NCI-H1105 treated with DMSO at 0.1 percent for 48 hours (cell line): ENCODE measurements at places on chromosomes 4 and X.

DNA sequence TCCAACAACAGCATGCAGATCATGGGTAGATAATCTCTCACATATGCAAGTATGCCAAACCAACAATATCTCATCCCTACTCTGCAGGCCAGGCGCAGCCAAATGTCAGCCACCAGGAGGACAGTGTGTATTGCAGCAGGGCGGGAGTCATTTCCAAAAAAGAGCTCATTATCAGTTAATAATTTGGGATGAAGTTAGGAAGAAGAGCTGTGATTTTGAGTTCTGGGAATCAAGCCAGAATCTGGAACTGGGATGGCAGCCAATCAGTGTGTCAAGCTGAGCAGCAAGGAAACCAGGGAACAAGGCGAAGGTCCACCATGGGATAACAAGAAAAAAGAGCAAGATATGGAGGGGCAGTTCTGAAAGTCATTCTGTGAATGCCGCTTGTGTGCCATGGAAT is 88.2 kb upstream of the CAMK2D start:
- DNase-seq, result no peak

DNA sequence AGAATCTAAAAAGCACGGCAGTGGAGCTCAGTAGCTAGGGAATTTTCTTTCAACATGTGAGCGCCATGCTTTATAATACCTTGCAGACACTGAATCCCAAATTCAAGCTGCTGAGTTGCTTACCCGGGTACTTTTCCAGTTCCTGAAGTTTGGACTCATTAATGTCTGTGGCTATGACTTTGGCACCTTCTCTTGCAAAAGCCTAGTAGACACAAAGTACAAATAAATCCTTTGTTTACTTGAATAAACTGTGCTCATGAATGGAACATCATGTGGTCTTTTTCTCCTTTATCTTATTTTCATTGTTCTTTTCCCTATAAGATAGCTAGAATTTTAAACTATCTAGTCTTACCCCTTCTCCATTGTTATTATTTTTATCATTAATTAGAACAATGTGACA is 4.6 kb downstream of the BDH2 start:
- no peak for DNase-seq

- DNase-seq, result no peak
These were observed 74.0 kb upstream of the GC start for GRCh38 chr4:71857713-71858451.

GRCh38 chr4:103306870-103307375 is 108.8 kb upstream of the CENPE start:
- no peak for DNase-seq

- no peak for DNase-seq
These were observed 27.0 kb upstream of the MSANTD1 start for GRCh38 chr4:3221996-3222395.

DNA sequence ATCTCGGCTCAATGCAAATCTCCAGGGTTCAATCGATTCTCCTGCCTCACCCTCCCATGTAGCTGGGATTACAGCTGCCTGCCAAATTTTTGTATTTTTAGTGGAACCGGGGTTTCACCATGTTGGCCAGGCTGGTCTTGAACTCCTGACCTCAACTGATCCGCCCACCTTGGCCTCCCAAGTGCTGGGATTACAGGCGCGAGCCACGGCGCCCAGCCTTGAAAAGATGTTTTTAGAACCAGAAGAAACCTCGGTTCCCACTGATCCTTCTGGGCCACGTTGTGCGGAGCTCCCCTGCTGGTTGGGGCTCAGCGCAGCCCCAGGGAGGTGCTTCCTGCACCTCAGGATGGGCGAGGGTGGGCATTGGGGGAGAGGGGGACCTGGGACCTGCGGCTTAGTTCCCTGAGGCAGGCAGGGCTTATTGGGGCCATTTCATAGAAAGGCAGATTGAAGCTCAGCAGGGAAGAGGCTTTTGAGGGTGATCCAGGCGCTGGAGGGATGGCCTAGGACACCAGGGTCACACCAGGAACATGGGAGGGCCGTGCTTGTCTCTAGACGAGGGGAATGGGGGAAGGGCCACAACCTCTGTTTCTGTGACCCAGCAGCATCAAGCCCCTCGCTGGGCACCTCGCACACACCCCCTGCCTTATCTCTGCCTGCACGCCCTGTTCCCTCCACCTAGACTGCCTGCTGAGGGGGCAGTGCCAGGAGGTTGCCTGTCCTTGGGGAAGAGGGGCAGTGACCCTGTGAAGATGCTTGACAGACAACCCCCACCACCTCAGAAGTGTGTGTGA is 6.3 kb upstream of the ADD1 start:
- DNase-seq, result no peak
